ENCODE measurements at places on chromosomes 7 and 10.

- DNase-seq, result no peak
These were observed 1.9 kb upstream of the GPR146 start for GRCh38 chr7:1042492-1042833.

GRCh38 chr7:2048006-2048405 lies 184.7 kb downstream of the MAD1L1 start:
- no peak for DNase-seq

- DNase-seq, result no peak
These were observed 667.8 kb upstream of the MKI67 start for GRCh38 chr10:128793726-128794655.

DNA sequence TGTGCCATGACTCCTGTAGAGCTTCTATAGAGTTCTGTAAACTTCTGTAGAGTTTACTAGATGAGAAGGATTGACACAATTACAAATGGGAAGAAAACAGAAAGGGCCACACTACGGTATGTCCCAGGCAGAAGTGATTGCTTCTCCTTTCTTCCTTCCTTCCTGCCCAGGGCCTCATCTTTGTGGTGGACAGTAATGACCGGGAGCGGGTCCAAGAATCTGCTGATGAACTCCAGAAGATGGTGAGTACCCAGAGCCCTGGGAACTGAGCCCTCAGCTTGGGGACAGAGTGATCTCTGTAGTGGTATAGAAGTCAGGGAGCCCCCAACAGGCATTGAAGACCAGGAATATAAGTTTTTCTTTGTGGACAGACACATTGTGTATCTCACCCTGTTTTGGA lies 1.7 kb downstream of the ARF5 start:
- DNase-seq, result no peak

DNA sequence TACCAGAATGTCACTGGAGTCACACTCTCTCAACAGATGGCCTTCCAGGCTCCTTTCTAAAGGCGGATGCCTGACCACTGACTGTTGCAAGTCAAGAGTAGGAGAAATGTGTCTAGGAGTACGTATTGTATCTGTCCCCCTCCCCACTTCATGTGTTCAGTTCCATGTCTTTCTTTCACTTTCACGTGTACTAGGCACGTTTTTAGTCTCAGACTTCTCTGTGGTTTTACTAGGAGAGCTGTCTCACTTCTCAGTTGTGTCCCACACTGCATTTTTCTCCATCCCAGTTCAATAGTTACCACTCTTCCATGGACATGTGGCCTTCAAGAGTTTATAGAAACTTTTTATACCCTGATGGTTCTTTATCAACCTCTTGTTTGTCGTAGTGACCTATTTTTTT lies 893.0 kb downstream of the NRG3 start:
- no peak for DNase-seq

GRCh38 chr7:138137423-138138171 lies 61.3 kb downstream of the AKR1D1 start:
- no peak for DNase-seq

GRCh38 chr7:1712907-1713501 lies 42.9 kb downstream of the ELFN1 start:
- DNase-seq, result no peak

DNA sequence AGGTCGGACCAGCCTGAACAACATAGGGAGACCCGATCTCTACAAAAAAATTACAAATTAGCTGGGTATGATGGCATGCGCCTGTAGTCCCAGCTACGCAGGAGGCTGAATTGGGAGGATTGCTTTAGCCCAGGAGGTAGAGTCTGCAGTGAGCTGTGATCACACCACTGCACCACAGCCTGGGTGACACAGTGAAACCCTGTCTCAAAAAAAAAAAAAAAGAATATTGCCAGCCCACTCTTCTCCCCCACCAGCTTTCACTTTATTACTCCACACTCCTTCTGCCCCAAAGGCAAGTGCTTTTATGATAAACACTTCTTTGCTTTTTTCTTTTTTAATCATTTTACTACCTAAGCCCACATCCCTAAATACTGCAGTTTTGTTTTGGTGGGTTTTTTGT lies 14.8 kb downstream of the RAB19 start:
- no peak for DNase-seq

Measured in CD14-positive monocyte (primary cell).